ENCODE measurements at places on chromosomes 2 and 18.

- no peak for DNase-seq
Observed at GRCh38 chr2:30287190-30287840, 56.0 kb downstream of the LBH start.

DNA sequence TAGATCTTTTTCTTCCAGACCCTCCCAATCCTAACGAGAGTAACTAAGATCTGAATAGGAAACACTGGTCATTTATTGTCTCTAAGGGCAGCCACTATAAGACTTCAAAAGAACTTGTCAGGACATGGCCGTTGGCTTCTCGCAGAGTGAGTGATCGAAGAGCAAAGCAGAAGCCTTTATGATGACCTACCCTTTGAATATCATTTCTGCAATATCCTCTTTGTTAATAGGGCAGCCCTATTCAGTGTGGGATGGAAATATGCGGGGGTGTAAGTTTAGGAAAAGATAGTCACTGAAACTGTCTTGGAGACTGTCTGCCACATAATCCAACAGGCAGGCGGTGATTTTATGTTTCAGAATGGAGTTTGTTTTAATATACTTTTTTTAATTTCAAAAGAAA is 70.9 kb downstream of the FBXO36 start:
- no peak for DNase-seq

DNA sequence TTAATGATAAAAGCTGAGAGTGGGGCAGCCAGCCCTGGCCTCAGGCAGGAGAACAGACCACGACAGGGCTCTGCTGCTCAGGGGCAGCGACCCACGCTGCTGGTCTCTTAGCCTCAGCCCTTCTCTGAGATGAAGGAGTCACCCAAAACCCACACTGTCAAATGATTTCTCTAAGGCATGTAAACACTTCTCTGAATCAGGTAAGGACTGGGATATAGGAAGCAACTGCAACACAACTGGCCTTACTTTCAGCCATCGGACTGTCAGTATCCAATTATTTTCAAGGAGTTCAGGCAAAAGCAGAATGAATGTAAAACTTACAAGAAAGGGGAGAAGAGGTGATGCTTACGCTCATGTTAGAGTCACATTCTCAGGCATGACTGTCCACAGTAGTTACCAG is 21.8 kb downstream of the ERFE start:
- no peak for DNase-seq

DNA sequence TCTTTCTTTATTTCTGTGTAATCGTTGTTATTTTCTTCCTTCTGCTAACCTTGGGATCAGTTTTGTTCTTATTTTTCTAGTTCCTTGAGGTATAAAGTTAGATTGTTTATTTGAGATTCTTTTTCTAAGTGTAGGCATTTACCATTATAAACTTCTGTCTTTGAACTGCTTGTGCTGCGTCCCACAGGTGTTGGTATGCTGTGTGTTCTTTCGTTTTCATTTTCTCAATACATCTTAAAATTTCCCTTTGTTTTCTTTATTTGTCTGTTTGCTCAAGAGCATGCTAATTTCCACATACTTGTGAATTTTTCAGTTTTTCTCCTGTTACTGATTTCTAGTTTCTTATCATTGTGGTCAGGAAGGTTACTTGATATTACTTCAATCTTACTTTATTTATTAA is 873.8 kb upstream of the GCFC2 start:
- no peak for DNase-seq

GRCh38 chr18:35088921-35089320 is 47.7 kb downstream of the MAPRE2 start:
- DNase-seq, result no peak

GRCh38 chr18:66209656-66210055 is 394.2 kb downstream of the CDH19 start:
- no peak for DNase-seq

- DNase-seq, result no peak
Observed at GRCh38 chr18:36372903-36373311, 75.4 kb downstream of the FHOD3 start.

DNA sequence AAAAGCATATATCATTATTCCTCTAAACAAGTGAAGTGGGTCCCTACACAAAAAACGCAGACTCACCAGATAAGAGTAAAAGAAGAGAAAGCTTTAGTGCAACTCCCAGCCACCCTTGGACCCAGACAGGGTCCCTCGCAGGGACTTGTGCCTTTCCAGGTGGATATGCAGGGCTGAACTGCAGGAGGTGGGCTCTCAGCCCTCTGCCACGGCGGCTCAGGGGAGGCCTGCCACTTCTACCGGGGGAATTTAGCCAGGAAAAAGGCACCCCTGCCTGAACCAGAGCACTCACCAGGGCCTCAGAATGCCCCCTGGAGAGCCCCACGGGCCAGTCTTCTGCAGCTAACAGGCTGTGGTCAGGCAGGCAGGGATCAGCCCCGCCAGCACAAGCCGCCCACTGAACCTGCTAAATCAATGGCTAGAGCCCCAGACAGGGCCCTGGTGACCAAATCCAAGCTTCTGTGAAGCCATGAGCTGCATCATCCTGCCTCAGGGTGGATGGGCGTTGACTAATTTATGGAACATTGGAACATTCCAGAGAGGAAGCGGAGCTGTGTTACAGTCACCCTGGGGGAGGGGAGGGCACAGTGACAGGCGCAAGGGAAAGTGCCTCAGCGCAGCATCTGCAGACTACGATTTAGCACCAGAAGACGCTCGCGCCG is 209.3 kb downstream of the EIPR1 start:
- no peak for DNase-seq

DNA sequence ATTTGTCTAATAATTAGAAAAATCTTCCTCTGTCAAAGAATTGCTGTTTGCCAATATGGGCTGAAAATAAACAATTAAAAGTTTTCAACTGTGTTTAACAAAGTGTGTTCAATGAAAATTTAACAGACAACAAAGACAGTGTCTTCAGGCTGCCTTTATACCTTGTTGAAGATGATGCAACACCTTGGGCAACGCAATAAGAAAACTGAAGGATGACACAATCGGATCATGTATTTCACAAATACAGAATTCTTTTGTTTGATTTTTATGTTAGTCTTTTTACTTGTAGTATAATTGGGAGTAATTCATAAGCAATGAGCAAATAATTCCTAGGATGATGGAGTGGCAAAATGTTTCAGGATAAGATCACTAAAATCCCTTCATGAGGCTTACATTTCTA is 27.8 kb downstream of the CHN1 start:
- no peak for DNase-seq

- peak; percentile 15 for DNase-seq
Observed at GRCh38 chr2:188291617-188292347, at the start of gene GULP1. GULP1 (plus strand) TSS chr2:188291874; CDS start chr2:188477703, 185,829 bp downstream.

DNA sequence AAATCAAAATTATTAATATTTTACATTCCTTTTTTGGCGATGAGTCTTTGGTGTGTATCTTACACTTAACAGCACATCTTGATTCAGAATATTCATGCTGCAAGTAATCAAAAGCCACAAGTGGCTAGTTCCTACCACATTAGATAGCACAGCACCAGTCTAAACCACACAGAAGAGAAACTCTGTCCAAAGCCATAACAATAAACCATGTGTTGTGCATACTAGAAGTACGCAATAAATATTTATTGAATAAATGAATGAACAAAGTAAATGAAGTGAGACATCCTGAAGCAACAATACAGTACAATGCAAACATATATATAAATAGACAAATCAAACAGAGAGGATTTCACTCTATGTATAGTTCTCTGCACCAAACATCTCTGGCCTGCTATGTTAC is 287.3 kb downstream of the EXOC6B start:
- DNase-seq, result no peak

- no peak for DNase-seq
Observed at GRCh38 chr2:64267699-64268098, 123.5 kb upstream of the PELI1 start.

DNA sequence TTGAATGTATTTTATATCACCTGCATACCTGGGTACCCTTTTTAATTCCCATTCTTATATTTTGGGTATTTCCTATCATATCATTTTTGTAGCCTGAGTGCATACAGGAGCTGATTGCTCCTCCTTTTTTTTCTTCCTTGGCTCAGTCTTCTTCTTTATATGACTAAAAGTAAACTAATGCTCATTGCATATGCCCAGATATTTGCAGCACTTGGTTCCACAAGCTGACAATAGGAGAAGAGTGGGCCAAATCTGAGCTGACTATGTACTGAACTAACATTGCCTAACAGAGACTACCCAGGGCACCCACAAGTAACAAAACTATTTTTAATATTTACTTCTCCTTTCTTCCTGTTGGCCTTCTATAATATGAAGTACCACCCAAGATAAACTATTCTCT is 131.7 kb upstream of the SPOPL start:
- DNase-seq, result no peak

GRCh38 chr2:230784795-230785194 is 72.2 kb downstream of the CAB39 start:
- no peak for DNase-seq

GRCh38 chr2:217027414-217027813 is 167.6 kb upstream of the TNP1 start:
- DNase-seq, result no peak

DNA sequence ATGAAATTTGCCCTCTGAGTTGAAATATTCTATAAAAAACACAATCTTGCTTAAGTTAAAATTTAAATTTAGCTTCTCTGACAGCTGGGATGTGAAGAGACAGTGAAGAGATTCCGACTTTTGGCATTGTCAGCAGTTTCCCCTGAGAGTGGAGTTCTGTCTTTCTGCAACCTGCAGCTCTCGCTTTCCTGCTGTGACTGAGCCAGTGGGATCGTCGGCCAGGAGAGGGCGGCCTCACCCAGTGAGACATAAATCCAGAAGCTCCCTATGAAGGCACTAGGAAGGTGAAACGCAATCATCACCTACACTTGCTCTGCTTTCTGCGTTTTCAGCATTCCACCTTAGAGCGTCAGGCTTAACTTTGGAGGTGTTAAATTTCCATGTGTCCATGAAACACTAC is 75.4 kb upstream of the HNMT start:
- no peak for DNase-seq

GRCh38 chr2:154507186-154507585 is 191.3 kb upstream of the KCNJ3 start:
- no peak for DNase-seq

- no peak for DNase-seq
Observed at GRCh38 chr2:121095257-121096080, 189.5 kb downstream of the TFCP2L1 start.

DNA sequence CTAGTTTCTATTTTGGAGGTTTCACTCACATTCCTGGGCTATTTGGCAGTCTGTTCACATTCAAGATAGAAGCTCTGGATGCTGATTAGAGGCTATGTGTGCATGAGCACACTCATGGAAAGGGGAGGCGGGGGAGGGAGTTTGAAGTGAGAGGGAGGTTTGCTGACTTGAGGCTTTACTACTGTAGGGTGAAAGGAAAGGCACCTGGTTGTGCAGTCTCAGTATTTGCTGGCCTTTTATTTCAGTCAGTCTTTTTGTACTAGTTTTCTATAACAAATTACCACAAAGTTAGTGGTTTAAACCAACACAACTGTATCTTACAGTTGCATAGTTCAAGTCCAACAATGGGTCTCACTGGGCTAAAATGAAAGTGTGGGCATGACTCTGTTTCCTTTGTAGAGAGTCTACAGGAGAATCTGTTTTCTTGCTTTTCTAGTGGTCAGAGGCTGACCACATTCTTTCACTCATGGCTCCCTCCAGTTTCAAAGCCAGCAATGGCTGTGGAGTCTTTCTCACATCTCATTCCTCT is 47.7 kb upstream of the NR4A2 start:
- no peak for DNase-seq

DNA sequence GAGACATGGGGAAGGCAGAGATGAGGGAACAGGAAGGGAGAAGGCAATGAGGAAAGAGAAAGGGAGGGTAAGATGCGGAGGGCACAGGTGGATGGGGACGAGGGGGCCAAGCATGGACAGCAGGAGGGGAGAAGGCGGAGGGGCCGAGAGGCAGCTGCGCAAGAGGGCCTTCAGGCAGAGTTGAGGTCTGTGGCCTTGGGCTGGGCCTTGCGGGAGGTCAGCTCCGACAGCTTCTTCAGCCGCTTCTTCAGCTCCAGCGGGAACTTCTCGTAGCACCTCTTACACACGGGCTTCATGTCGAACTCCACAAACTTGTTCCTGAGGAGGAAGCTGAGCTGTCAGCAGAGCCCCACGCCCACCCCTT is 6.9 kb upstream of the GPR17 start:
- DNase-seq, result no peak
